ENCODE measurements at places on chromosomes 4 and X.

DNA sequence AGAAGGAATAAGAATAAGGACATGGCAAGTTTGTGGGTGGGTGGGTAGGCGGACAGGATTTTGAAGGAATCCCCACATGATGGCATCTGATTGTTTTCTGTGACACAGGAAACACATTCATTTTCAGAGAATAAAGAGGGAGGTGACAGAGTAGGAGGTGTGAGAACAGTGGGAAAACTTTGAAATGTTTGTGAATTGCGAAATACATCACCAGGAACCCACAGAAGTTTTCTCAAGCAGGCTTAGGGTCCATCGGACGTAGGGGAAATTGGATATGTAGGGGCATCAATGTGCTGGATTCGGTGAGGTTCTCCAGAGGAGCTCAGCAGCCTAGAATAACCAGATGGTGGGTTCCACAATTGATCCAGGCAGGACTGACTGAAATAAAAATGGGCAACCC is 171.6 kb downstream of the GLRA2 start:
- DNase-seq, result no peak

DNA sequence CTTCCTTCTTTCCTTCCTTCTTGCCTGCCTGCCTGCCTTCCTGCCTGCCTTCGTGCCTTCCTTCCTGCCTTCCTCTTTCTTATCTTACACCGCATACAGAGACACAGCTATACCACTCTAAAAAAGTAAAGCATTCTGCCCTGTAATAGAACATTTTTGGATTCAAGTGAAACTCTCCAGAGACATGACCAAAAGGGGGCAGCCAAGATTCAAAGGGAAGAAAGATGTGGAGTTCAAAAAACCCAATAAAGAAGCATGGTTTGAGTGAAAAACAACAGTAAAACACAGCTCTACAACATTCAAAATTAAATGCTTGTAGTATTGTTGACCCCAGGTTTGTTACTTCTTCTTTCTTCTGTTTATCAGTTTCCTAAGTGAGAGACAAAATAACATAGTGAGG is 914.9 kb upstream of the PCDH7 start:
- no peak for DNase-seq

DNA sequence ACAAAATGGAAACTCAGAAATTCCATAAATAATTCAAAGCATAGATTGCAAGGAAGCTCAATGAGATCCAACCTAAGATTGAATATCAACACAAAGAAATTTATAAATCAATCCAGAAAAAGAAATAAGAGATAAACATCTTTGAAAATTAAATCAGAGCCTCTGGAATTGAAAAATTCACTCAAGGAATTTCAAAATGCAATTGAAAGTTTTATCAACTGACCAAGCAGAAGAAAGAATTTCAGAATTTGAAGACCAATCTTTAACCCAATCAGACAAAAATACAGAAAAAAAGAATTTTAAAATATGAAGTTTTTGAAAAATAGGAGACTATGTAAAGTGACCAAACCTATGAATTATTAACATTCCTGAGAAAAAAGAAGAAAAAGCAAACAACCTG is 134.1 kb downstream of the GASK1B start:
- no peak for DNase-seq

- DNase-seq, result no peak
Observed at GRCh38 chrX:123108513-123109427, 75.3 kb upstream of the GRIA3 start.

GRCh38 chrX:150536455-150537116 is 31.8 kb upstream of the MTM1 start:
- DNase-seq, result no peak

- DNase-seq, result no peak
Observed at GRCh38 chr4:81221303-81222081, 6.5 kb upstream of the PRKG2 start.

DNA sequence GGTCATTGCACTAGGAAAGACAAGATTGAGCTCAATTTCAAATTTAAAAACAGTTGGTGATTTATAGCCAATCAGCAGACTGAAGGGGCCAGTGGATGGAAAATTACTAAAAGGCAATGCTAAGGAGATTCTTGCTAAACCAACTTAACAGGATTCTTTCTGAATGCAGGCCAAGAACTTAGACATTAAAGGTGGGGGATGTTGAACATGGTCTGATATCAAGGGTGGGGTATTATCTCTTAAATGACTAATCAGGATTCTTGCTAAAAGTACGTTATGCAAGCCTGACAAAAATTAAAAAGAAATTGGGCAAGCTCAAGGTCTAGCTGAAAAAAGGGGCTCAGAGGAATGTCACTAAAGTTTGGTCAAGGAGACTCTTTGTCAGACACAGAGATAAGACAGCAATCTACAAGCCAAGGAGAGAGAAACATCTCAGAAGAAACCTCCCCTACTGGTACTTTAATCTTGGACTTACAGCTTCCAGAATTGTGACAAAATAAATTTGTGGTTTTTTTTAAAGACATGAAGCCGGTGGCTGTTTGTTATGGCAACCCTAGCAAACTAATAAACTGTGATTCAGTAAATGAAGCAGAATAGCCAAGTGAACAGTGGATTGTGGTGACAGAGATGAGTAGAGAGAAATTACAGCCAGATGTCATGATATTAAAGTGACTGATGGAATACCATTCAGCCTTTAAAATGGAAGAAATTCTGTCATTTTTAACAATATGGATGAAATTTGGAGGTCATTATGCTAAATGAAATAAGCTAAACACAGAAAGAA is 120.3 kb upstream of the KLHL4 start:
- no peak for DNase-seq

GRCh38 chrX:40267334-40268187 is 169.8 kb upstream of the BCOR start:
- DNase-seq, result no peak

- DNase-seq, result no peak
Observed at GRCh38 chrX:115912372-115912897, 258.1 kb upstream of the AGTR2 start.

DNA sequence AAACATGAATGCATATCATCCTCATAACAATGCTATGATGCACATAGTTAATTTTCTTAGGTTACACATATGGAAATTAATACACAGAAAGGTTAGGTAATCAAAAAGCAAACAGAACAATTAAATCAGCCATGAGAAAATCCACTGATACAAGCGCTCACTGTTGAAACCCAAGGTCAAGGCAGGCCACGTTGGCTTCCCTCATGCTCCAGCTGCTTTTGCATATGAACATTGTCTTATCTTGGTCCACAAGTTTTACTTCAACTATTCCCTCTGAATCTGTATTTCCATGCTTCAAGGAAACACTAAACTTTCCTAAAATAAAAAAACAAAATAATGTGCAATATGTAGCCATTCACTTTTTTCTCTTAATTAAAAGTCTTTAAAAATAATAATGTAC is 34.5 kb upstream of the PLA2G12A start:
- no peak for DNase-seq

DNA sequence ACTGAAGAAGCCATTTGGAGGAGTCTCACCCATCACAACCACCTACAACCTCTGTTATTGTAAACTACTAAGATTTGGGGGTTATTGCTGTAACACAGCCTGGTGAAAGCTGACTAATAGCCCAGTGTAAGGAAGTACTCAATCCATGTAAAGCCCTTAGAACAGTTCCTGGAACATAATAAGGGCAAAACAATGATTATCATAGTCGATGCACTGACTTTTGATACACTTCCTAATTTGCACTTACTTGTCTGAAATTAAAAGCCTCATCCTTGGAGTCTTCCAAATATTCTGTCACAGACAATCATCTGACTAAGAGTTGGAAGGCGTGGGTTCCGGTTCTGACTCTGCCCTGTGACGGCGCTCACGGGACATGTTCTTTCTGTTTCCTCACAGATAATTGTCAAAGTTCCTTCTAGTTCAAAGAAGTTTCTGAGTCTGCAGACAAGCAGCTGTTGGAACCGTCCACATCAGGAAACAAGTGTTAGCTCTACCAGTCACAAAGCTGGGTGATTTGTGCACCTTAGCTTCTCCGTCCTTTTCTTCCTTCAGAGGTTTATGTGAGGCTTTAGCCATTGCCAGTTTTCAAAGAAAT is 33.4 kb upstream of the RASGEF1B start:
- DNase-seq, result no peak

- no peak for DNase-seq
Observed at GRCh38 chr4:126172126-126172525, 857.4 kb downstream of the FAT4 start.

All from fibroblast of the conjunctiva (primary cell).